ENCODE measurements at places on chromosomes 5 and 9.

GRCh38 chr9:16180546-16180945 lies 627.7 kb downstream of the CCDC171 start:
- DNase-seq = no peak

DNA sequence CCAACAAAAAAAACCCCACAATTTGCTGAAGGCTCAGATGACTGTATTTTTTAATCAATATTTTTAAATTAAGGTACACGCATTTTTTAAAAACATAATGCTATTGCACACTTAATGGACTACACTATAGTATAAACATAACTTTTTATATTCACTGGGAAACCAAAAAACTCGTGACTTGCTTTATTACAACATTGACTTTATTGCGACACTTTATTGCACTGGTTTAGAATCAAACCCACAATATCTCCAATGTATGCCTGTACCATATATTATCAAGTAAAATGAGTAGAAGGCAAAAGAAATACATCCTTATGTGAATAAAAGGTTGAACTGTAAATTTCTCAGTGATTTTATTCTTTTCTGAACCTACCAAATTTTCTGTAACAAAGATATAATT lies 53.7 kb downstream of the RICTOR start:
- no peak for DNase-seq

- DNase-seq = no peak
Observed at GRCh38 chr5:59333416-59333815, 560.1 kb downstream of the PDE4D start.

DNA sequence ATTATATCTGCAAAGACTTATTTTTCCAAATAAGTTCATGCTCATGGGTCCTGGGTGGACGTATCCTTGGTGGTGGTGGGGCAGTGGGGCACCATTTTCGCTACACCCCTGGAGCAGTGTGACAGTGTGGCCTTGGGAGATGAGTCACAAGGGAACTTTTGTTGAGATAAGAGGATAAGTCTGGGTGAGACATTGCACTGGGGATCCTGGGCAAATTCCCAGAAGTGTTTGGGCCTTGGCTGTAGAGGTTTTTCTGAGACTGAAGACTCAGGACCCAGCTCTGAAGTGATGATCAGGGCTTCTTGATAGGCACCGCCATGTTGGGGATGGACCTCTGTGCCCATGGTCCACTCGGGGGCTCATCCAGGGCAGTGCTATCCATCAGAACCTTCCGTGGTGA lies 149.4 kb downstream of the MACROH2A1 start:
- no peak for DNase-seq
